Activated T-cell treated with anti-CD3 and anti-CD28 coated beads for 1 hour (primary cell): ENCODE measurements at places on chromosomes 6 and 20.
A peak's percentile ranks its signal among the peaks of the same experiment; 100 is the strongest.

- DNase-seq = no peak
Observed at GRCh38 chr6:30741063-30741779, 1.3 kb downstream of the FLOT1 start.

- DNase-seq = no peak
Observed at GRCh38 chr20:60078351-60079250, 120.4 kb downstream of the CDH26 start.

DNA sequence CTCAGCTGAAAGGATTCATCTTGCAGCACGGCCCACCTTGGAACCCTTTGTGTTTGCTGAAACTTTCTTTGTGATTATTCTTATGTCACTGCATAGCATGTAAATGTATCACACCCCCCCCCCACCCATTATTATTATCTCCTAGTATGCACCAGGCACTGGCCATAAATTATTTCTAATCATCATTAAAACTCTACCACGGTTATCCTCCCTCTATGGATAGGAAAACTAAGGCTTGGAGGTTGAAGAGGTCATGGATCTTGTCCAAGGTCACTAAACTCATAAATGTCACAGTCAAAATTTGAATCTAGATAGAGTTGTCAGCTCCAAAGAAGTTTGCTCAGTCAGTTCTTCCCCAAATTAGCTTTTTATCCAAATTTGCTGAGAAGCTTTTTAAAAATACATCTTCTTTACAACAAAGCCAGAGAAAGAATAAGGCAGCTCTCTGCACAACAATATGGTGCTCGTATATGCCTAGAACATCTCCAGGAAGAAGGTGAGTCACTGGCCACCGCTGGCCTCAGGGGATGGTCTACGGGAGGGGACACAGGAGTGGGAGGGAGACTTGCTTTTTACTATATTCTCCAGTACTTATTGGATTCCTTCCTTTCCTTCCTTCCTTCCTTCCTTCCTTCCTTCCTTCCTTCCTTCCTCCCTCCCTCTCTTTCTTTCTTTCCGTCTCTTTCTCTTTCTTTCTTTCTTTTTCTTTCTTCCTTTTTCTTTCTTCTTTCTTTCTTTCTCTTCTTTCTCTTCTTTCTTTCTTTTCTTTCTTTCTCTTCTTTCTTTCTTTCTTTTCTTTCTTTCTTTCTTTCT is 134.5 kb downstream of the VEGFA start:
- DNase-seq = no peak

DNA sequence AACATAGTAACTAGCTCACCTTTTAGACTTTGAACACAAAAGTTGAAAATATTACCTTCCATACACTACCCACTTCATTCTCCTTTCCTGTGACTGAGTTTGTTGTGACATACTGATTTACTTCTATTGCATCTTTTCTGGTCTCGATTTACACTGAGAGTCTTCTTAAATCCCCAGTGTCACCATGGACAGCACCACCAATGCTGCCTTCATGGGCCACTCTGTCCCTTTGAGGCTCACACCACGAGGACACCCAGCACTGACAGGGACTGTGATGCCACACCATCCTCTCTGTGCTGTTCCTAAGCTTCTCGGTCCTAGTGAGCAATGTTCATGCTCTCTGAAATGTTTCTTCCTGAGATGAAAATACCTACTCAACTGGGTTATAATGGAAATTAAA is 337.1 kb upstream of the IRAK1BP1 start:
- no peak for DNase-seq

GRCh38 chr20:49979030-49979832 is 3.5 kb upstream of the SNAI1 start:
- peak; percentile 62 for DNase-seq

- no peak for DNase-seq
Observed at GRCh38 chr20:8304124-8304816, 172.2 kb downstream of the PLCB1 start.
